ENCODE measurements at places on chromosomes 5 and 9.

DNA sequence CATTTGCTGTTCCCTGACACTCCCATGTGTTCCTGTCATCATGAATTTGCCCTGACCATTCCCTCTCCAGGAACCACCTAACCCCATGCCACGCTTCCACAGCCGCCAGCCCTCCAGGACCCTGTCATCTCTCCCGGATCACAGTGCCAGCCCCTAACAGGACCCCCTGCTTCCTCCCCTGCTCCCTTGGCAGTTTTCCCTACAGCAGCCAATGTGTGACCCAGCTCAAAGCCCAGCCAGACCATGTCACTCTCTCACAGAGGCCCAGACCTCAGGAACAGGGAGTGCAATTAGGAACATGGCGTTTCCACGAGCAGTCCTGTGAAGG, 8.1 kb downstream of the FOXE1 start:
- no peak for DNase-seq

DNA sequence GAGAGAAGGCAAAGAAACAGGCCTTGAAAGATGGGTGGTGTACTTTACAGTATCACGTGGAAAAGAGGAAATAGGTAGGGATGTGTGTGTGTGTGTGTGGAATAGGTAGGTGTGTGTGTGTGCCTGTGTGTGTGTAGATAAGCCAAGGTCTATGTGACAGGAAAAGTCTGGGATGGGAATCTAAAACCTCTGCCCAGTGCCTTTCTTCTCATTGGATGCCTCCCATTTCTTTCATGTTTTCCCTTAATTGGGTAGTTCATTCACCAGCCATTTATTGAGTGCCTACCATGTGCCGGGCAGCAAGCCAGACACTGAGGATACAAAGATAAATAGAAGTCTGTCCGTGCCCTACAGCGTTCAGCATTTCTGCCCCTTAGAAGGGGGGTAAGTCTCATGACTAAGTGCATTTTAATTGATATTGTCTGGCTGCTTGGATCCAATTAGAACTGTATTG, 1.0 kb downstream of the URM1 start:
- DNase-seq: no peak

DNA sequence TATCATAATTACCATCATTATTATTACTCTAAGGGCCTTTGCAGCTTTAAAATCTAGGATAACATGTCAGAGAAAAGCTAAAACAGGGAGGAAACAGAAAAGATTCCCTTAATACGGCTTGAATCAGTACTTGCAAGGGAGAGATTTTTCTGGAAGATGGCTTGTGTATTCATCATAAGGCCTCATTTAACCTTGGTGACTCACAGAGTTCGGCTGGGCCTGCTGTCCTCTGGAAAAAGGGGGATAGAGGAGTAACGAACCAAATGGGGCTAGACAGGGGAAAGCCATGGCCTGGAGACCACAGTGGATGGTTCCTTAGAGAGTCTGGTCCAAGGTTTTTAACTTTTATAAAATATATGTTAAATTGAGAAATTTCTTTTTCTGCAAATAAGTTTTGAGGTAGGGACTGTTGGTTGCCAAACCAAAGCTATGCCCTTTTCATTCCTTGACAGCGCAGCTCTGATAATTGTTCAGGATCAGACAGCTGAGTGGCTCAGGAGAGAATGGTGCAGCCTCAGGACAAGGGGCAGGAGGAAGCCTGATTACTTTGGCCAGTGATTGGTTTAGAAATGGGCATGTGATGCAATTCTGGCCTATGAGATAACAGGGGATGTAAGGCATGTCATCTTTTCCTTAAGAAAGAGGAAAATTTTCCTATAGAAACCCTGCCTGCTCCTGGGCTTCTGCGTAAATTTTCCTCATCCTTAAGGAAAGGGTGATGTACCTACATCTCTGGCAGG, 25.6 kb upstream of the GSN start:
- no peak for DNase-seq

DNA sequence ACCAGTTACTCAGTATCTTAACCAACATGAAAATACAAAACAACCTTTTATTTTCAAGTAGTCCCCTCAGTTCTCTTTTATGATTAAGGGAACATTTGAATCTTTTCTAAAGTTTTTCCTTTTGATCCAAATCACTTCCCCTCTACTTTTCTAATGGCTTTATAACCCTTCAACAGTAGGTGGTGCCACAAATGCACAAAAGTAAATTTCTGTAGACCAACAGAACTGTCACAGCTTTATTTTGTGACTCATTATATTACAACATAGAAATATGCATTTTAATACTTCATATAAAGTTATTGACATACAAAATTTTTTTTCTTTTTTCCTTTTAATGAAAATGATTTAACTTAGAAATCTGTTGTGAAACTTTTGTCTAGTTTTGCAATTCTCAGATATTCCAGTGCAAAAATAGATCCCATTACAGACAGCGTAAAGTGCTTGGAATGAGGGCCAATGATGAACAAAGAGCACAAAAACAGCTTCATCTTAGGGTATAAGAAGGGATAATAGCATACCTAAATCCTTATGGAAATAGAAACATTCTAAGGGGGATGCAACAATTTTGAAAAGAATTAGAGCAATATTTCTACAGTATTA, 17.0 kb downstream of the NIPSNAP3B start:
- no peak for DNase-seq

- no peak for DNase-seq
Observed at GRCh38 chr9:112664531-112664930, 53.4 kb downstream of the INIP start.

- DNase-seq: no peak
Observed at GRCh38 chr5:67077296-67077695, 119.3 kb downstream of the CD180 start.

GRCh38 chr9:5265939-5266338, 34.7 kb downstream of the INSL4 start:
- DNase-seq: no peak

GRCh38 chr5:163941079-163941478, 435.7 kb downstream of the MAT2B start:
- DNase-seq: no peak

DNA sequence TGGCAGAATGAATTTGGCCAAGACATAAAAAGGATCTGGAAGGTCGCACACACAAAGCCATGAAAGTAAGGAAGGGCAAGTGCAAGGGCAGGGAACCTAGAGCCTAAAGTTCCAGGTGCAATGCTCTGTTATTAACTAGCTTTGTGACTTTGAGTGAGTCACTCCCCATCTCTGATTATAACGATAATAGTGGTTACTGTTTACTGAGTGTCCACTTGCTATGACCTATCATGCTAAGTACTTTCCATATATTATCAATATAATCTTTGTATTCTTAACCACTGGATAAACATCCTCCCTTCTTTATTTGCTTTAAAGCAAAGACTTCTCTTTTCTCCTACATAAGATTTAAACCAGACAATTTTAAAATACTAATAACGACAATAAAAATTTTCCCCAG, 504.6 kb upstream of the BRINP1 start:
- DNase-seq: no peak

- no peak for DNase-seq
Observed at GRCh38 chr9:33924978-33925797, 108.2 kb downstream of the UBE2R2 start.

GRCh38 chr5:40374853-40375252, 304.9 kb upstream of the PTGER4 start:
- no peak for DNase-seq

DNA sequence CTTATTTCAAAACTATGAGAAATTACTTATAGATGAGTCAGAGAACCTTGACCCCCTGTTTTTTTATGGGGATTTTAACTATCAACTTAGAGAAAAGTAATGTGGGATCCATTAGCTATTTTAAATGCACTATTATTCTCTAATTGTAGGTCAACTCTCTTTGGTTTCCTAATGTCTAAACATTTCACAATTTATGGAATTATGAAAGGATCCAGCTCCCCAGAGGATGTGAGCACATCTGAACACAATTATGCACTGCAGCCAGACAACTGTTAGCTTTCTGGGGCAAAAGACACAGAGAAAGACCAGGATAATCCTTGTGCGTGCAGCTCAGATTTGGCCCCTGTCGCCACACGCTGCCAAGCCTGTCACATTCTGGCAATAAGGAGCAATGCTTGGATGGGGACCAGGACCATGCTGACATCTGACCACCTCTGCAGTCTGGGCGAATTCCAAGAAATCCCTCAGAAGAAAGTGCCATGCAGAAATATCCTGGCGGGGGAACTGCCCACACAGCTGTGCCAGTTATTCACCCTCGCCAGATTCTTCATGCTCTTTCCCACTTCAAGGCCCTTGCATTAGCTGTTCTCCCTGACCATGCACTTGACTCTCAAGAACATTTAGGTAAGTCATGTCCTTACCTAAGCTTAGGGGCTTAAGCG, 22.2 kb upstream of the CMBL start:
- no peak for DNase-seq

GRCh38 chr5:14405267-14405666, 176.3 kb upstream of the OTULINL start:
- DNase-seq: no peak

DNA sequence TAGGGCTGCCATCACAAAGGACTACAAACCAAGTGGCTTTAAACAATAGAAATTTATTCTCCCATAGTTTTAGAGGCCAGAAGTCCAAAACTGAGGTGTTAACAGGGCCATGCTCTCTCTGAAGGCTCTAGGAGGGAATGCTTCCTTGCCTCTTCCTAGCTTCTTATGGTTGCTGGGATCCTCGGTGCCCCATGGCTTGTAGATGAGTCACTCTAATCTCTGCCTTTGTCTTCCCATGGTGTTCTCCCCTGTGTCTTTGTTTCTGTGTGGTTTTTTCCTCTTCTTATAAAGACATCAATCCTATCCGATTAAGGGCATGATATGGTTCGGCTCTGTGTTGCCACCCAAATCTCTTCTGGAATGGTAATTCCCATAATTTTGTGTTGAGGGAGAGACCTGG, 178.8 kb upstream of the NREP start:
- no peak for DNase-seq

- no peak for DNase-seq
Observed at GRCh38 chr9:4084435-4084818, 215.4 kb downstream of the GLIS3 start.

GRCh38 chr5:89213573-89213972, 330.6 kb upstream of the MEF2C start:
- DNase-seq: no peak

GRCh38 chr5:101678481-101679193, 617.4 kb downstream of the SLCO4C1 start:
- DNase-seq: peak; percentile 46

DNA sequence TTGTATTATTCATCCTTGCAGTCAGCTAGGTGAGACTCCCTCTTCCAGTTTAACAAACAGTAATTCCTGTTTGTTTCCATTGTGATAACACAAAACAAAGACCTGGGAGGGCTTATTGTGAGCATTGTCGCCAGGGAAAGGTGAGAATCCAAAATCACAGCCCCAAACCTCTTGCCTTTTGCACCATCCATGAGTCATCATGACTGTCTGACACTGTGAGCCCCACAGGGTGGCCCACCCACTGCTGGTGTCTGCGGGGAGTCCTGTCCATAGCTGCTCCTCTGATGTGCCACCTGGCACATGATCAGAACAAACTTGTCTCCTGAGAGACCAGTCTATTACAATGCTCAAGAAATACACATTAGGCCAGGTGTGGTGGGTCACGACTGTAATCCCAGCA, 33.7 kb upstream of the S1PR3 start:
- no peak for DNase-seq

DNA sequence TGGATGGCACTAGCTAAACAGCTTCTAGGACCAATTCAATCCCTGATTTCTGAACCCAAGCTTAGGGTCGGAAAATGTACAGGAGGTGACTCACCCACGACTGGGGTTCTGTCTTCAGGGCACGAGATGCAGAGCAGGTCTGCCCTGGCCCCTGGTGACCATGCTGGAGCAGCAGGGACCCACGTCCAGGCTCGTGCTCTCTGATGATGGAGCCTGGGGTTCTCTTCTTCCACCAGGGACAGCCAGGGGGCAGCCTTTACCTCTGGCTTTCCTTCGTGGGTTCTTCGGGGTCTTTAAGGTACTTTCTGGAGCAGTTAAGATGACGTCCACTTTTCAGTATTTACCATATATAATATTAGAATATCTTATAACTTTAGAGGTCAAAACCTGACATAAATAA, 2.1 kb downstream of the CFAP77 start:
- DNase-seq: peak; percentile 53

- DNase-seq: no peak
Observed at GRCh38 chr9:106532306-106533015, 330.5 kb upstream of the ZNF462 start.

DNA sequence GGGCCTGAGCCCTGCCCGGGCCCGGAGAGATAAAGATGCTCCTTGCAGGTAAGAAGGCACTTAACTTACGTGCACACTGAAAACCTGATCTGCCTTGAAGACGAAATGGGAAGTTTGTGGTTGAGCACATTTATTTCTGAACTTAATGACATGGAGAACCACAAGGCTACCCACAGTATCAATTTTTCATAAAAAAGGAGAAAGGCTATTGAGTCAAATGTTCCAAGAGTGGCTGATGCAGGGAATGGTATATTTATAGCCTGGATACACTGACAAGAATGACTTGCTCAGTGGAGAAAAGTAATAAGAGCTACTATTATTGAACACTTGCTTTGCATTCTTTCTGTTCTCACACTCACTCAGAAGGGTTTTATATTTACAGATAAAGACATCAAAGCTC, 419.3 kb downstream of the ACTL7B start:
- DNase-seq: no peak

DNA sequence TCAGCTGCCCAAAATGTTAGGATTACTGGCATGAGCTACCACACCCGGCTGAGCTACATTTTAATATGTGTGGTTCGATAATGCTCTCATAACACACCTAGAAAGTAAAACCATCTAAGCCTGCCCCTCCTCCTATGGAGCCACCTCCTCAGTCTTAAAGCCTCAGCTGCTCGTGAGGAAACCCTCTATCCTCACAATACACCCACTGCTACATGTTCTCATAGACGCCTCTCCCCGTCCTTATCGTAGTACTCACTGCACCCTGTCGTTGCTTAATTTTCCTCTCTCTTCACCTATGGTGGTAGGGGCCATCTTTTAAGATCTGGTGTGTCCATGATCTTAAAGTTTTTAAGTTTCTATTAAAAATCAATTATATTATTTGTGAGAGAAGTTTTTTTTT, 72.9 kb downstream of the RCL1 start:
- no peak for DNase-seq

GRCh38 chr5:157556615-157557418, 18.8 kb downstream of the ADAM19 start:
- DNase-seq: no peak

DNA sequence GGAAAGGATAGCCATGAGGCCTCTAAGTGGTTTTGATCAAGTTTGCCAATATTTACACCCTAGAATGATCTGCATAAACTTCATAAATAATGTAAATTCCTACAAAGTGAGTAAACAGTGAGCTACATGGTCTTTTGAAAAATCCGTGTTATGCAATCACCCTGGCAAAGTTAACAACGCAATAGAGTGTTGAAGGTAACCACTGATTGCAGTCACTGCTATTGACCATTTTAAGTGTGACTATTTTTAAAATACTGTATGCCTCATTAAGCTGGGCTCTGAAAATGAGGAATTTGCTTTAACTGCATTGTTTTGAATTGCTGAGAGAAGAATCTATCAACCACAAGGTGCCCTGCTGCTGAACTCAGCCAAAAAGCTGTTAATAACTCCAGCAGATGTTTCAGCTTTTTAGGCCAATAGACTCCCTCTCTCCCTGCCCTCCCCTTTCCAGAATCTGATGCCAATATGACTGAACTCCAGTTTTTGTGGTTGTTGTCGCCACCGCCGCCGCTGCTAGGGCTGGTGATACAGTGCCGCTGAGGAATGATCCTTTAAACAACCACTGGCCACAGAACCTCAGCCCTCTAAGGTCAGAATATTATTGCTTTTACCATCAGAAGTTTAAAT, 35.3 kb upstream of the SMARCA2 start:
- no peak for DNase-seq

GRCh38 chr5:101838435-101838834, 457.6 kb downstream of the SLCO4C1 start:
- DNase-seq: no peak
